AG20443 (cell line): ENCODE measurements at places on chromosomes 13 and 19.

DNA sequence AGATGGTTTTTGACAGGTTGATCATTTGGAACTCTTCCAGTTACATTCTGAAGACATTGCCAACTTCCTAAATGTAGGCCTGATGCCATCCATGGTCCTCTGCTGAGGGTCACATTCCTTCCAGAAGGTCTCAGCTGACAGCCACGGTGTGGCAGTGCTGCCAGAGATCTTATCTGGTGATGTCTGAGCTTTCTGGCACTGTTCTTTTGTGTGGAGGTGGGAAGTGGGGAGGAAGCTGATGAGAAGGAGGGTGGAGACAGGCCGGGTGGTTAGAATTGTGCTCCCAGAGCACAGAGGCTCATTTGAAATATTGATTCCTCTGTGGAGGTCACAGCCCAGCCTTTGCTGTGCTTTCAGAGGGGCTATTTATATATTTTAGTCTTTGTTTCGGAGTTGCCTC, 16.1 kb upstream of the MTIF3 start:
- DNase-seq, result no peak

DNA sequence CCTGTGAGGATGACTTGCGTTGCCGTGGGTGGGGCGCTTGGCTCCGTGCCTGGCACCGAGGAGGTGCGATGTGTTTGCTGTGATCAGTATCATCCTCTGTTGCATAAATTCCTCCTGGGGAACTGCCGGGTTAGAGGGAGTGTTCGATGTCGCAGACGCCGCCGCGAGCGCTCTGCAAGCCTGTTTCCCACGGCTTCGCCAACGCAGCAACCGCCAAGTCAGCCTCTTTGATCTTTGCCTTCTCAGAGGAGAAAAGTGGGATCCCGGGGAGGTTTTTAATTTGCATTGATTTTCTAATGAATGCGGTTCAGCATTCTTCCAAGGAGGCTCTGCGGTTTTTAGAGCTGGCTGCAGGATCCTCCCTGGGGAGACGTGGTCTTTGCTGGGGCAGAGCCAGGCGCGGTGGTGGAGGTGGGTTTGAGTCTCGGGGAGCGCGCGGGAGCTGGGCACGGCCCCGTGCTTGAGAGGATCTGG, 7.6 kb downstream of the GPR32 start:
- peak; percentile 48 for DNase-seq

GRCh38 chr13:93758575-93758974, 532.0 kb downstream of the GPC6 start:
- no peak for DNase-seq

GRCh38 chr13:33352526-33352925, 67.0 kb upstream of the STARD13 start:
- DNase-seq, result no peak

- DNase-seq, result peak; percentile 67
Observed at GRCh38 chr13:73059460-73060250, 850 bp downstream of the KLF5 start.

- DNase-seq, result no peak
Observed at GRCh38 chr13:82993417-82993816, 888.9 kb downstream of the SLITRK1 start.

- no peak for DNase-seq
Observed at GRCh38 chr13:93709506-93710244, 483.1 kb downstream of the GPC6 start.

GRCh38 chr19:42376177-42376555, 13.9 kb downstream of the CNFN start:
- no peak for DNase-seq

DNA sequence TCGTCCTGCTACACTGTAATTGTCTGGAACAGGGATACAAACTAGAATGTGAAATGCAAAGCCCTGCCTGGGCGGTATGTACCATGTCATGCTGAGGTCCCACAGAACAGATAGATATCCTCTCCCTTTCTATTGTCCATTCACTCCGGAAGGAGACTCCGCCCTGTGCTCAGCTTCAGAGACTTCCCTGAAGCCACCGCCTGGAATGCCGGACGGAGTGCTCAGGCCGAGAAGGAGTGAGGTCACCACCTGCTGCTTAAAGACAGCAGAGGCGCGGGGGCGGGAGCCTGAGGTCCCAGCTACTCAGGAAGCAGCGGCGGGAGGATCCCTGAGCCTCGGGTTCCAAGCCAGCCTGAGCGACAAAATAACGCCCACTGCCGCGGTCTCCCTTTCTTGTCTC, 890 bp upstream of the ZNF611 start:
- DNase-seq, result peak; percentile 54

DNA sequence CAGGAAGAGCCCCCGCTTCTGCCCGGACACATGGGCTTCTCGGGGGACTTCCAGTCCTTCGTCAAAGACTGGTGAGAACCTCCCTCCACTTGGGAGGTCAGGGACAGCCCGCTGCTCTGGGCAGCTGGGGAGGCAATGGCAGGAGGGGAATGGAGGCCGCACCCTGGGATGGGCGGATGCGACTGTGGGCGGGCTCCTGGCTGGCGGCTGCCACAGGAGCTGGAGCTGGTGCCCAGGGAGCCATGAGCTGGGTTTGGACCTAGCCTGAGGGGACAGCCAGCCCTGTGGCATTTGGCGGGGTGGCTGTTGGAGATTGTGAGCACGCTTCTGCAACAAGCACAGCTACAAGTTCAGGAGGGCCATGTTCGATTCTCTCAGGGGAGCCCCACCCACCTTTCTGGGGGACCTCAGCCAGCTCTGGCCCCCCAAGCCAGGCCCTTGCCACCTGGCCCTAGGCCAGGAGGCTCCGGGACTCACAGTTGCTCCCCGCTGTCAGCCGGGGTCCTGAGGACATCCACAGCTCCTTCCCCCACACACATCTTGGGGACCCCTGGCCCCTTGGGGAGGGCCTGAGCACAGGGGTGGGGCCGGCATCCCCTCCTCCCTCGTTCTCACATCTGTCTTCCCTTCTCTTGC, 3.0 kb upstream of the TGFBR3L start:
- DNase-seq, result no peak

DNA sequence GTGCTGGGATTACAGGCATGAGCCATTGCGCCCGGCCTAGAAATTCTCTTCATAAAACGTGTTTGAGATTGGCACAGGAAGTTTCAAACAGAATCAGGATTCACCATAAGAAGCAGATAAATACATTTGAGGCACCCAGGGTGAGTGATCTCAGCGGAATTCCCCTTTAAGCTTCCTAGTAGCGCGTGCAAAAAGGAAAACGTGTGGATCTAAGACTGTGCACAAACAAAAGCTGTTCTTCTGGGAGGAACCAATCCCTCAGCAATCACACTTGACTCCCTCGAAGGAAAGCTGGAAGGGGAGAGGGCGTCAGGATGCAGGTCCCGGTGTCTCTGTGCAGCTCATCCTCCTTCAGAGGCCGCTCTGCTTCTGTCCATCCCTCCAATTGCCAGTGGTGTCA, 15.5 kb downstream of the MCF2L start:
- no peak for DNase-seq

GRCh38 chr13:112333756-112334543, 42.2 kb upstream of the SPACA7 start:
- no peak for DNase-seq

GRCh38 chr13:68078874-68079273, 848.7 kb upstream of the PCDH9 start:
- DNase-seq, result no peak

DNA sequence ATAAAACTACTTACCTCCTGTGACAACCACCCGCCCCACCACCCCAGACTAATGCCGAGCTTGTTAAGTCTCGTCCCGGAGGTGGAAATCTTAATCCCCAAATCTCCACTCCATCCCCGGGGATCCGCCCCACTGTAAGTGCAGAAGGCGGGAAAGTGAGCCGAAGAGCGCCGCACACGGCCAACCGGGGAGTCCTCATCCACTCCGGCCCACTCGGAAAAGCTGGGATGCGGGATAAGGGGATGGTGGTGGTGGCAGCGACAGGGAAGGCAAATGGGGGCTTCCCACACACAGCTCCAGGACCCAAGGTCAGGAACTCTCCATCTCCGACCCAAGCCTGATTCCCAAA, 621 bp downstream of the FBL start:
- peak; percentile 66 for DNase-seq

DNA sequence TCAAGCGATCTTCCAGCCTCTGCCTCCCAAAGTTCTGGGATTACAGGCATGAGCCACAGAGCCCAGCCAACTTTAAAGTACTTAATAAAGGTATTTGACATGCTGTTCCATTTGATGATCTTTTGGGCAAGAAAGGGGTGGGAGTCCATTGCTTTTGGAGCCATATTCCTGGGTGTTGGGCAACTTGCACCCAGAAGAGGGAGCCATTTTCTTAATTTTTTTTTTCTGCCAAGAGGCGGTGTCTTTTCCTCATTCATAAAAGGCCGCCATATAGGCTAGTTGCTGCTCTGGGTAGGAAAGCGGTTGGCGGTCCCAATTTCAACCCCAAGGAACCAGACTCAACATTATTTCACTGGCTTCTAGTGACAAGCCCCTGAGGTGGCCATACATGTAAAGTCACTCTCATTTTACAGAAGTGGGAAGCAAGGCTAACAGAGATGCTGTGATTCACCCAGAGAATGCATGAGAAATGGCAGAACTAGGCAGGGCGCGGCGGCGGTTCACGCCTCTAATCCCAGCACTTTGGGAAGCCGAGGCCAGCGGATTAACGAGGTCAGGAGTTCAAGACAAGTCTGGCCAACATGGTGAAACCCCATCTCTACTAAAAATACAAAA, 139.6 kb downstream of the CACNA1A start:
- peak; percentile 65 for DNase-seq

- DNase-seq, result no peak
Observed at GRCh38 chr13:106522898-106523525, 12.4 kb downstream of the EFNB2 start.

- no peak for DNase-seq
Observed at GRCh38 chr13:32300920-32301319, 14.2 kb downstream of the ZAR1L start.

DNA sequence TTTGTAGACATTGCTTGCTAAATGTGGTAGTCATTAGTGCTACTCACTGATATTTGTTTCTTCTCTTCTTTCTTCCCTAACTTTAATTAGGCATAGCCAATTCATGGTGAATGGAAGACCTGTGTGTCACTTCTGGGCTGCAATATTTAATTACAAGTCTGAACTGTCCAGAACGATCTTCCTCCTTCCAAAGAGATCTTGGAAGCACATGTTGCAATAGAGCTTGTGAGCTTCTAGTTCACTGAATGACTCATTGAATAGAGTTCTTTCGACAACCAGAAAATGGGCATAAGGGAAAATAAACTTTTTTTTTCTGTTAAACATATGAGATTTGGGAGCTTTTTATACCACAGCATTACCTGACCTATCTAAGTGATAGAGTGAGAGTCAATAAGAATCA, 1264.6 kb downstream of the PCDH9 start:
- DNase-seq, result peak; percentile 6

GRCh38 chr13:43364210-43365038, 341.0 kb downstream of the DNAJC15 start:
- peak; percentile 59 for DNase-seq

DNA sequence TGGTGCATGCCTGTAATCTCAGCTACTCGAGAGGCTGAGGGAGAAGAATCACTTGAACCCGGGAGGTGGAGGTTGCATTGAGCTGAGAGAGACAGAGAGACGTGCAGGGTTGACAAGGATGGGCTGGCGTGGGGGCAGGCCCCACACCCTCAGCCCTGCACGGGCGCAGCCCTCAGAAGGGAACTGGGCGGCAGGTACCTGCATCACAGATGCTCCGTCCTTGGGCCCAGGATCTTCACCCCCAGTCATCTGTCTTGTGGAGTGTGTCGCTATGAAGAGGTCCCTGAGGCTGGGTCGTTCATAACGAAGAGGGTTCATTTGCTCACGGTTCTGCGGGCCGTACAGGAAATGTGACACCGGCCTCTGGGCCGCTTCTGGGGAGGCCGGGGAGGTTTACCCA, 20.3 kb downstream of the C2CD4C start:
- no peak for DNase-seq

DNA sequence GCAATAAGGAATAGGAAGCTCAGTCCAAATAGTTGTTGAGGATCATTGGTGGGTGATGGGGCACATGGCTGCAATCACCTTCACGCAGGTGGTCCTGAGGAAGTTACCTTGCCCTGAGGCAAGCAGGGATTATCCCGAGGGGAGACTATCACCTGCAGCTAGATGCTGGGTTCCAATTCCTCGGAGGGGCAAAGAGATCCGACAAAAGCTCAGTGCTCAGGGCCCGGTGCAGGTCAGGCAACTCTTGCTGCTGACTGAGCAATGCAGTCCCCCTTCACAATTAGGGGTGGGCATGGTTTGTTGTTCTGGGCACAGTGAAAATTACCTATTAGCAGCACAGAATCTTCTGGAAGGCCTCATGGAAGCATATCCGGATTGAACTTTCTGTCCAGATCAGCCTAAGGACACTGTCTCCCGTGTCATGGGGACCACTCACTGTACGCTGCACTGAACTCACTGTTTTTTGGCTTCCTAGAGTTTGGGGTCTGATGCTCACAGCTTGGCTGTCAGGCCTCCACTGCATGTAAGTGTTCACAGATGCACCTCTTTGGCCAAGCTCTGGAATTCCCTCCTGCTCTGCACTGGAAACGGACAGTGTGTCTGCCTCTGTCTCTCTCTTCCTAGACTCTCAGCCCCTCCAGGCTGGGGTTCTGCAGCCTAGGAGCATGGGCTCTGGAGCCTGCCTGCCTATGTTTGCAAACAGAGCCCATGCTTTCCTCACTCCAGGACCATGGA, 372.7 kb downstream of the ZNF536 start:
- no peak for DNase-seq

- DNase-seq, result no peak
Observed at GRCh38 chr13:102236341-102236740, 165.5 kb downstream of the FGF14 start.

- DNase-seq, result peak; percentile 83
Observed at GRCh38 chr19:19554074-19555023, 16.3 kb downstream of the CILP2 start.

GRCh38 chr19:33207040-33207620, 13.0 kb downstream of the LRP3 start:
- no peak for DNase-seq

GRCh38 chr19:48896191-48896720, 2.3 kb downstream of the TULP2 start:
- DNase-seq, result peak; percentile 79

DNA sequence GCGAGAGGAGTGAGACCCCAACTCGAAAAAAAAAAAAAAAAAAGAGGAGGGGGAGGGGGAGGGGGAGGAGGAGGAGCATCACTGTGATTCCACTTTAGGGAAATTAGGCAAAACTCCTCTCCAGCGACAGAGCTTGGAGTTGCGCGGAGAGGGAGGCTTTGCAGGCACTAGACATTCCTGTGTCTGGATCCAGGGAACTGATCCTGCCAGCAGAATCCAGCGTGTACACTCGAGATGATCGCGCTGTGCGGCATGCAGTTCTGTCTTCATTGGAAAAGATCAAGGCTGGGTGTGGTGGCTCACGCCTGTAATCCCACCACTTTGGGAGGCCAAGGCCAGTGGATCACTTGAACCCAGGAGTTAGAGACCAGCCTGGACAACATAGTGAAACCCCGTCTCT, 29.6 kb upstream of the KLF2 start:
- DNase-seq, result no peak

DNA sequence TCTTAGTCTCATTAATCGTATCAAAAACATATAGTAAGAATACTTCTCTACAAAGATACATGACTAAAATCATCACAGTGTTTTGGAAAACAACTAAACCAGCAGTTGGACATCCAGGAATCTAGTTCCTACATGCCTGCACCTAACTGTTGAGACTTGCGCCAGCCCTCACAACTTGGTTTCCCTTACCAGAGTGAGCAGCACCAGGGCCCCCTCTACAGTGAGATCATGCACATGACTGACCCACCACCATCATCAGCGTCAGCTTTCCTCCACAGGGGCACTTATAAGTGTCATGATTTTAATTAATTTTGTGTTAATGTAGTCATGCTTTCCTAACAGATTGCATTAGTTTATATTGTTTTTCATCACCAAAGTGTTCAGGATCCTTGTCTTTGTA, 1322.0 kb downstream of the EFNB2 start:
- no peak for DNase-seq
